Activated naive CD8-positive, alpha-beta T cell treated with anti-CD3 and anti-CD28 coated beads, Interleukin-2, amount 10 ng/mL, durations not matched to agents 7 days and 5 days (primary cell): ENCODE measurements at places on chromosomes 2 and 18. TPM values are rescaled to one million over a fixed set of nuclear protein-coding genes. Genes with fewer than 3 reads are reported as not detected.

- peaks cover 11% of the 10 kb centered on the region for H3K36me3 ChIP-seq
- H3K4me1 ChIP-seq: peaks cover 4% of the 10 kb centered on the region
- peaks cover 10% of the 10 kb centered on the region for H3K27me3 ChIP-seq
- DNase-seq: no peak
- no peak overlapping the region for H3K4me3 ChIP-seq
These were observed 79.2 kb upstream of the IL1R2 start for GRCh38 chr2:101912545-101912944.

DNA sequence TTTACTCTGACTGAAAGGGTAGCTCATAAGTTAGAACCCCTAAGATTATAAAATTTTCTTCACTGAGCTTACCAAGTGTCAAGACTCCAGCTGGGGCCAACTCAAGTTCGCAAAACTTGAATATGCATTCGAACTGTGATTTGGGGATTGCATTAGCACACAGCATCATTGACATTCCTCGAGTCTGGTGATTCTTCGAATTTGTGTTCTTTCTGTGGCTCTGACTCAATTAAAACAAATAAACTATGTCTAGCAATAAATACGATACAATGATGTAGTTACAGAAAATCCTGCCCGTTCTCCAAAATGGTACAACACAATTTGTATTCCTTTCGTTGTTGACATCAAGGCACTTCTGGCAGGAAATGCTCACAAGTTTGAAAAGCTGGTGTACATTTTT is 11.1 kb downstream of the CCL20 start:
- no peak overlapping the region for H3K27ac ChIP-seq
- H3K36me3 ChIP-seq: no peaks in the 10 kb centered on the region
- DNase-seq: no peak
- peaks cover 10% of the 10 kb centered on the region for H3K27me3 ChIP-seq

Gene AMER3
- total RNA-seq: not detected

Gene UGT1A8
- total RNA-seq: not detected

DNA sequence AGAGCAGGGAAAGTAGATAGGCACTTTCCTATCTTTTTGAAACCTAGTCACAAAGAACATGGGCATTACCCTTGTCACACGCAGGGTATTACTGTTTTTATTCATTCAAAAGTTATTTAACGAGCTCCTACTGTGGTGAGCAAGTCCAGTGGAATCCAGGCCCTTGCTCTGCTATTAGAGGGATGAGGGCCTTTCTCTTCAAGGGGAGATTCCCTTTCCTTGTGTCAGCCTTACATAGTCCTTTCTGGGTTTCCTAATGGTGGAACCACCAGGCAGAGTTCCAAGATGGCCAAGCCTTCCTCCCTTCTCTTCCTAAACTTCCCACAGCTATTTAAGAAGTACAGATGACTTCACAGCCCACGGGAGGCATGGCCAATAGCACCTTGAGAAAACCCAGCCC is 64.6 kb downstream of the SPTBN1 start:
- H3K4me1 ChIP-seq: peaks cover 14% of the 10 kb centered on the region
- no peak overlapping the region for H3K4me3 ChIP-seq
- DNase-seq: no peak
- peaks cover 15% of the 10 kb centered on the region for H3K27me3 ChIP-seq
- H3K27ac ChIP-seq: no peak overlapping the region

Gene CCDC148
- total RNA-seq: not detected

Gene NDUFB3
- 116 TPM for total RNA-seq

GRCh38 chr2:85750587-85751575 is 2.9 kb upstream of the ATOH8 start:
- no peaks in the 10 kb centered on the region for H3K36me3 ChIP-seq
- peaks cover 74% of the 10 kb centered on the region for H3K27me3 ChIP-seq
- peaks cover 12% of the 10 kb centered on the region for H3K4me1 ChIP-seq
- no peak overlapping the region for H3K4me3 ChIP-seq
- H3K27ac ChIP-seq: no peak overlapping the region

Gene GULP1
- total RNA-seq: not detected

DNA sequence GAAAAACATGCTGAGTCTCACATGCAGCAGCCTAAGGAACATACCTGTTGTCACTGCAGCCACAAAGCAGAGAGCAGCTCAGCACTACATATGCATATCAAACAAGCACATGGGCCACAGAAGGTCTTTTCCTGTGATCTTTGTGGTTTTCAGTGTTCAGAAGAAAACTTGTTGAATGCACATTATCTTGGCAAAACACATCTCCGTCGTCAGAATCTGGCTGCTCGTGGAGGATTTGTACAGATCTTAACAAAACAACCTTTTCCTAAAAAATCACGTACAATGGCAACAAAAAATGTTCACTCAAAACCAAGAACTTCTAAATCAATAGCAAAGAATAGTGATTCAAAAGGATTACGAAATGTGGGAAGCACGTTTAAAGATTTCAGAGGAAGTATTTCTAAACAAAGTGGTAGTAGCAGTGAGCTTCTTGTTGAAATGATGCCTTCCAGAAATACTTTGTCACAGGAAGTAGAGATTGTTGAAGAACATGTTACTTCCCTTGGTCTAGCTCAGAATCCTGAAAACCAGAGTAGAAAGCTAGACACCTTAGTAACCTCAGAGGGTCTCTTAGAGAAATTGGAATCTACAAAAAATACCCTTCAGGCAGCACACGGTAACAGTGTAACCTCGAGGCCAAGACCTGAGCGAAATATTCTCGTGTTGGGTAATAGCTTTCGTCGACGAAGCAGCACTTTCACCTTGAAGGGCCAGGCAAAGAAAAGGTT is 34.1 kb downstream of the ZNF407 start:
- H3K27ac ChIP-seq: peak overlapping the region; percentile 95
- no peak for DNase-seq
- H3K4me1 ChIP-seq: peaks cover 23% of the 10 kb centered on the region

- H3K27ac ChIP-seq: no peak overlapping the region
- peaks cover 10% of the 10 kb centered on the region for H3K4me1 ChIP-seq
- no peaks in the 10 kb centered on the region for H3K36me3 ChIP-seq
These were observed 4.4 kb downstream of the ANKRD29 start for GRCh38 chr18:23658285-23658684.

Gene SFTPB
- not detected for total RNA-seq

DNA sequence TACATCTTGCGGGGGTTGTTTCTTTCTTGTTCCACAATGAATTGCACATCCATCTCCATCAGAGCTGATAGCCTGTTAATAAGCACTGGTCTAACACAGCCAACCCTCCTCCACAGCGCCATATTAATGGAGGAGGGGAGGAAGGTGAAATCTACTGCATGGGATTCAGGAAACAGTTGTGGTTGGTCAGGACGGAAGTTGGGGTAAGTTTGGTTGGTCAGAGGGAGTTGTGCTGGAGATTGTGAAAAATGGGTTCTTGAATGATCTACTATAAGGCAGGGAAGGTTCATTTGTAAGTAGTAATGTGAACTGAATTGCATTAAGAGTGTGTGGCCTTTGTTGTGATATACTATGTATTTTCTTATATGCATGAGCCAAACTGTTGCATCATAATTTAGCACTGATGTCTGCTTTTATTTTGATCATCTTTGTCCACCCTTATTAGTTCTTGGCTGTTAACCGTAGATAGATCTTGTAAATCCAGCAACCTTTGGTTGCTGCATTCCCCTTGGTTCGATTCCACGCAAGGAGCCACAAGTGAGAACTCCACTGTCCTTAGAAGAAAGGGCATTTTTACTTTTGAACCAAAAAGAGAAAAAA is 150.6 kb upstream of the MAPRE2 start:
- no peaks in the 10 kb centered on the region for H3K36me3 ChIP-seq

Gene C1GALT1C1L
- not detected for total RNA-seq

Gene GIGYF2
- 66.8 TPM for total RNA-seq

DNA sequence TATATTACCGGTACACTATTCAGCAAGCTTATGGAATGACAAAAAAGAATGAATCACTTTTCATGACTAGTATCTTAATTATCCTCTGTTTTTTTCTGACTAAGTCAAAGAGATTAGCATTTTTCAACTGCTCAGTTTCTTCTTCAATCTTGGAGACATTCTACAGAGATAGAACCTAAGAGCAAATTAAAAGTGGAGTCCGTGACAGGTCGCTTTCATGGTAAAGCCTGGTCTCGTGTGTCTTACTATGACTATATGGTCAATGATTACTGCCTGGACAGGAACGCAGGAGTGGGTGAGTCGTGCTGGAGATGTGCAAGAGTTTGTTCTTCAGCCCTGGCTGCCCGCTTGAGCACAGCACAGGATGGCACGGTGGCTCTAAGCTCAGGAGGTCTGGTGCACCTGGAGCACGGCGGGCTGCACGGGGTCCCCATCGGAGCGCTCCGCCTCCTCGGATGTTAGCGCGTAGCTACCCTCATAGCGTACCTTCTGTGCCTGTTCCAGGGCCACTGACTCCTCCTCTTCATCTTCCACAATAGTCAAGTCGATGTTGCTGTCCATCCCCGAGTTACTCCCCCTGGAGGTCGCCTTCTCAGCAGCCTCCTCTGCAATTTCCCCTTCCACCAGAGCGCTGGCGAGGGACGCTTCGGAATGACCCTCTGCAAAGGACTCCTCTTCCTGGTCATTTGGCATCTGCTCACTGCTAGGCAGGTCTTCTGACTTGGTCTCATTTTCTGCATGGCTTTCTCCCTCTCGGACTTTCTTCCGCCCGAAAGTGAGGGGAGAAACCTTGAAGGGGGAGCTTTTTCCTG is 11.1 kb downstream of the CAVIN2 start:
- DNase-seq: no peak
- no peak overlapping the region for H3K4me3 ChIP-seq
- no peak overlapping the region for H3K27ac ChIP-seq
- no peaks in the 10 kb centered on the region for H3K36me3 ChIP-seq

GRCh38 chr18:32553174-32553573 is 82.5 kb upstream of the GAREM1 start:
- H3K36me3 ChIP-seq: no peaks in the 10 kb centered on the region
- peaks cover 1% of the 10 kb centered on the region for H3K4me1 ChIP-seq
- H3K4me3 ChIP-seq: no peak overlapping the region
- peaks cover 2% of the 10 kb centered on the region for H3K27me3 ChIP-seq
- DNase-seq: no peak
- no peak overlapping the region for H3K27ac ChIP-seq

Gene ABHD1
- 1.4 TPM for total RNA-seq

DNA sequence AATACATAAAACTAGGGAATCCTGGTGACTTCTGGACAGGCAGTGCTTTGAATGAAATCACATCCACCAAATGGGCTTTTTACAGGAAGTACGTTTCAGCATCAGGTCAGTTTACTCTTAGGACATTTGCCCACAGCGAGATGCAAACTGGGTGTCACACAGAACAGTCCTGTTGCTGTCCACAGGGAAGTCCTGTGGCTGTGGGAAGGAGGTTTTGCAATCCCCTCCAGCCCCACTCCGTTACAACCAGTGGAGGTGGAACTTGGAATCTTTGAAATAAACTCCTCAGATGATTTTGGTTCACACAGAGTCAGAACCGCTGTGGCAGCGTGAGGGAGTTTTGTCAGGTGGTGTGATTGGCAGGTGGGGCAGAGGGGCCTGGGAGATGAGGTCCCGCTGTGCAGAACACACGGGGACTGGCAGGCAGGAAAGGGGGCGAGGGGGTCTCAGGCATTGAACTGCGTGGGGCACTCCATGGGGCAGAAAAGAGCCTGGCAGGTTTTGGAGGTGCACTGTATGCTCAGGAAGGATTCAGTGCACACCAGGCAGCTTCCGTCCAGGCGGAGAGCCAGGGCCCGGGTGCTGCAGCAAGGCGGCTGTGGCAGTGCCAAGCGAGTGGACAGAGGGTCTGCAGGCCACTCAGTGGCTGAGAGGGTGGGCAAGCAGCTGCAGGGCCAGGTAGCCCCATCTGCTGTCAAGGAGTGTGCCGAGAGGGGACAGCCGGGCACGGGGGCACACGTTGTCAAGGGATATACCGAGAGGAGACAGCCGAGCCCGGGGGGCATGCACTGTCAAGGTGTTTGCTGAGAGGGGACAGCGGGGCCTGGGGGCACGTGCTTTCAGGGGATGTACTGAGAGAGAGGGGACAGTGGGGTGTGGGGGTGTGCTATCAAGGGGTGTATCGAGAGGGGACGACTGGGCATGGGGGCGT is 148.7 kb downstream of the LDLRAD4 start:
- no peaks in the 10 kb centered on the region for H3K27me3 ChIP-seq
- peak overlapping the region; percentile 52 for H3K27ac ChIP-seq
- DNase-seq: no peak
- peaks cover 17% of the 10 kb centered on the region for H3K4me1 ChIP-seq
- H3K36me3 ChIP-seq: no peaks in the 10 kb centered on the region
- H3K4me3 ChIP-seq: no peak overlapping the region

Gene CCDC68
- not detected for total RNA-seq

Gene CD302
- total RNA-seq: 0.47 TPM

Gene GNLY
- 22.0 TPM for total RNA-seq

GRCh38 chr2:55490554-55490953 is 29.0 kb upstream of the CFAP36 start:
- DNase-seq: no peak
- no peaks in the 10 kb centered on the region for H3K4me1 ChIP-seq
- H3K27ac ChIP-seq: no peak overlapping the region
- no peak overlapping the region for H3K4me3 ChIP-seq

DNA sequence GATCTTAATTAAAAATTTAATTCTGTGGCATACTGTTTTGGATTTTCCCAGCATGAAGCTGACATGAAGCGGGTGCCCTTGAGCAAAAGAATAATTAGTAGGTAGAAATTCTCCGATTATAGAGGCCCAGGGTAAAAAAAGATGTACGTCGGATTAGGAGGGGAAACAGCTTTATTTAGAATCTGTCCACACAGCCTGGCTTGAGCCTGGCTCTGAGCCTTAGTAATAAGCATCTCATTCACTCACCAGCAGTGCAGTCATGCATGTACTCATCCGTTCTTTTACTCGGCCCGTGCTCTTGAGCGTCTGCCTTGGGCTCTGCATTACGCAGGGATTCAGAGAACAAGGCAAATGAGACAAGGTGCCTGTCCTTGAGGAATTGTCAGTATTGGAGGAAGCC is 219.3 kb downstream of the AGAP1 start:
- H3K4me3 ChIP-seq: no peak overlapping the region
- no peaks in the 10 kb centered on the region for H3K4me1 ChIP-seq
- no peak for DNase-seq
- no peaks in the 10 kb centered on the region for H3K27me3 ChIP-seq
- no peak overlapping the region for H3K27ac ChIP-seq
- H3K36me3 ChIP-seq: no peaks in the 10 kb centered on the region

- peaks cover 2% of the 10 kb centered on the region for H3K4me1 ChIP-seq
- no peak overlapping the region for H3K4me3 ChIP-seq
- H3K27ac ChIP-seq: no peak overlapping the region
- DNase-seq: no peak
- no peaks in the 10 kb centered on the region for H3K27me3 ChIP-seq
These were observed 203.5 kb upstream of the TPO start for GRCh38 chr2:1209761-1210160.

- H3K4me1 ChIP-seq: peaks cover 33% of the 10 kb centered on the region
- H3K36me3 ChIP-seq: peaks cover 32% of the 10 kb centered on the region
- peak overlapping the region; percentile 100 for H3K4me3 ChIP-seq
- DNase-seq: no peak
These were observed 953 bp upstream of the HNRNPA3 start for GRCh38 chr2:177211576-177212105.

GRCh38 chr2:140085674-140086073 is 1305.5 kb upstream of the NXPH2 start:
- no peaks in the 10 kb centered on the region for H3K36me3 ChIP-seq
- no peak overlapping the region for H3K4me3 ChIP-seq
- no peak for DNase-seq
- H3K4me1 ChIP-seq: no peaks in the 10 kb centered on the region
